Pancreas (tissue), 10 donors: ENCODE measurements at places on chromosomes 6 and 20.

DNA sequence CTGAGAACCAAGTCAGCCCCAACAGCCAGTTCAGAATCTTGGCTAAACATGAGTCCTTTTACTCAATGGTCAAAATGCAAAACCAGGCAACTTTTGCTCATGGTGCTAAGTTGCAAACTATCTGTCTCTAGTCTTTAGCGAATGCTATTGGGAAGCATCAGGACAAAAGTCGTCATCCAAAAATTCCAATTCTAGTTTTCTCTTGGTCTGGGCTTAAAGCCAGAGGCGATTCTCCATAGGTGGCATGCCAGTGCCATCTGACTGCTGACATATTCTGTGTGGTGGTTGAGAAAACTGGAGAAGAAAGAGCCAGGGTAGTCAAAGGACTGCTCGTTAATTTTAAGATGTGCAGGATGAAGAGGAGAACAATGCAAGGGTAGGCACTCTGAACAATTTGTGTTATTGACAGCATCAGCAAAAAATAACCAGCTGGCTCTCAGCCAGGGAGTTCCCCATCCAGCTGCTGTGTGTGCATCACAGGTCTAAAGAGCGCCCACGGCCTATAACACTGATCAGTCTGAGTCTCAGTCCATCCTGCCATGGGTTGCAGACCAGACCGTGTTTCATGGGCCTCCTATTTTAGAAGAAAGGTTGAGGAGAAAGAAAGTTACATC lies 313.6 kb downstream of the ALDH8A1 start:
- DNase-seq: no peak

GRCh38 chr20:2972126-2972525 lies 71.3 kb upstream of the GNRH2 start:
- DNase-seq: no peak

DNA sequence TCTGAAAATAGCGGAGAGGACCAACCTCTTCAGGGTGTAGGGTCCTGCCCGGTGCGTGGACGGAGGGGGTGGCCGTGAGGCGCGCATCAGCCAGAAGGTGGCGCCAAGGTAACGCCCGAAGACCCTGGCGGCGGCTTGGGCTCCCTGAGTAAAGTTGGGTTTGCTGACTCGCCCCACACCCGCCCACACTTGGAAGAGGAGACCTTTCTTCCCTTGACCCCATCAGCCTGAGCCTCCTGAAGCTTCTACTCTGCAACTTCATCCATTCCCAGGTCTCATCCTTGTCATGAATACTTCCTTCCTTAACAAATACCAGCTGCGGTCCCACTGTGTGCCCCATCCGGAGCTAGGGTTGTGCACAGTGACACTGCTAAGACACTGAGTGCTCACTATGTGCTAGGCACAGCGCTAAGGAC lies 14.6 kb downstream of the CD40 start:
- DNase-seq: peak; percentile 71

- no peak for DNase-seq
Observed at GRCh38 chr20:40676491-40677269, 12.4 kb downstream of the MAFB start.

GRCh38 chr6:46781478-46782378 lies 11.5 kb upstream of the MEP1A start:
- peak; percentile 49 for DNase-seq

DNA sequence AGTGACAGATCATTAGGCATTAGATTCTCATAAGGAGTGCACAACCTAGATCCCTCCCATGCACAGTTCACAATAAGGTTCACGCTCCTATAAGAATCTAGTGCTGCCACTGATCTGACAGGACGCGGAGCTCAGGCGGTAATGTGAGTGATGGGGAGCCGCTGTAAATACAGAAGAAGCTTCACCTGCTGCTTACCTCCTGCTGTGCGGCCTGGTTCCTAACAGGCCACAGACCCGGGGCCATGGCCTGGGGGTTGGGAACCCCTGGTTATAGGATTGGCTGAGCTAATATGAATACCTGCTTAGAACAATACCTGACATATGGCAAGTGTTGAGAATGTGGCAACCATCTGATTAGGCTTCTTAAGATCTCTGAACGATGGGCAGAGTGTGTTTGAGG lies 2.4 kb downstream of the PNPLA1 start:
- no peak for DNase-seq

DNA sequence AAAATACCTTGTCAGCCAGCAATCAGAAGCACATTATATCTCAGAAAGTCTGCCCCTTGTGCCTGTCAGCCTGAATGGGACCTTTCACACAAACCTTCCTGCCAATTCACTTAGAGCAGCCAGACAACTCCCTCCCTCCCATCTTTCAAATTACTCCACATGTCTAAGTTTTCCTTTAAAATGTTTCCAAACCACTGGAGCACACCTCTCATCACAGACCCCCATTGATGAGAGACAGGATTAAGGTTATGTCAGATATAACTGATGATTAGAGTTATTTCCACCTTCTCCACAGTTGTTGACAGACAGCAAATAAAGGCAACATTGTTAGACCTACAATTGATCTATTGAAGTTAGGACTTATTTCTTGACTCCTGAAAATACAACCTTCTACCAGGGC lies 408.4 kb downstream of the PLCB1 start:
- DNase-seq: no peak

- no peak for DNase-seq
Observed at GRCh38 chr6:70843328-70843918, 113.4 kb downstream of the B3GAT2 start.

GRCh38 chr6:6816716-6817115 lies 228.2 kb downstream of the LY86 start:
- no peak for DNase-seq

- no peak for DNase-seq
Observed at GRCh38 chr20:20755231-20755630, 42.8 kb upstream of the RALGAPA2 start.

GRCh38 chr6:13648850-13649249 lies 33.7 kb downstream of the NOL7 start:
- DNase-seq: no peak

DNA sequence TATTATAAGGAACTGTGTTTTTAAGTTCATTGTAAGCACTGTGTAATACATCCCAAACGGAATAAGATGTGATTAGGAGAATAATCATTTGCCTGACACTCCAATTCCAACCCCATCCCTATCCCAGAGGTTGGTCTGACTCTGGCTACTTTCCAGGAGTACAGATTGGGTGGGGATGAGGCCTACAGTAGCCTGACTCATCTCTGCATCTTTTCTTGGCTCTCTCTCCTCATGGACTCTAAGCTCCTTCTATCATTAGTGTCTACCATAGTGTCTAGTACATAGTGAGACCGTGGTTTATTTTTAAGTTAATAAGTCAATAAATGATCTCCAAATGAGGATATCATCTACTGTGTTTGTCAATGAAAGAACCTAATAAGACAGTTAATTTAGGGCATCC lies 92.2 kb upstream of the CNKSR3 start:
- no peak for DNase-seq

GRCh38 chr6:98672681-98673475 lies 161.5 kb upstream of the POU3F2 start:
- no peak for DNase-seq

DNA sequence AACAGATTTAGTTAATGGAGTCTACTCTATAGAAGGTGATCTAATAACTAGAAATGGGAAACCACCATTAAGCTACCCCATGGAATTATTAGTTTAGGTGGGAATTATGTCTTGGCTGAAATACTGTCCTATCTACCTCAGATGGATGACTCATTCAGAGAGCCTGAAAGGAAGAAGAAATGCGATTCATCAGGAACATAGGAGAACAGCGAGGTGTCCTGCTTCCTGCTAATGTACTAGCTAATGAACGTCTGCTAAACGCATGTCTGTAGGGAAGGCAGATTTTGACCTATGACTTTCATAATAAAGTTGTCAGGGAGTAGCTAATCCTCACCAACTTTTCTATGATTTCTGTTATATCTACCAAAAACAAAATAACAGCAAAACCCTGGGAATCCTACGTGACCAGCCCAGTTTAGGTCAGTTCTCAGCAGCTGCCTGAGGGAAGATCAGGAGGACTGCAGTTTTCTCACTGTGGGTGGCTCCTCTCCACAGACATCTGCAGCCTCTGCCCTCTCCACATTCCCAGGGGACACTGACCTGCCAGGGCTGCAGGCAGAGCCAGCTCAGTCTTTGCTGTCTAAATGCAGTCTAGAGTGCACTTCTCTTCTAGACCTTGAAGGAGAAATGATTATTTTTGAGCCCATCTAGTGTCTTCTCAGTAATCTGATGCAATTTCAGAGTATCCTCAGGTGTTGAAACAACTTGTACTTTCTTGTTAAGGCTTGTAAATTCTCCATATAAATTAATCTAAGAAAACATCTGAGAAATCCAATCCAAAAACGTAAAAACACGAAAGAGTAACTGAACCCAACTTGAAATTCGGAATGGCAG lies 18.1 kb upstream of the SFT2D1 start:
- no peak for DNase-seq

DNA sequence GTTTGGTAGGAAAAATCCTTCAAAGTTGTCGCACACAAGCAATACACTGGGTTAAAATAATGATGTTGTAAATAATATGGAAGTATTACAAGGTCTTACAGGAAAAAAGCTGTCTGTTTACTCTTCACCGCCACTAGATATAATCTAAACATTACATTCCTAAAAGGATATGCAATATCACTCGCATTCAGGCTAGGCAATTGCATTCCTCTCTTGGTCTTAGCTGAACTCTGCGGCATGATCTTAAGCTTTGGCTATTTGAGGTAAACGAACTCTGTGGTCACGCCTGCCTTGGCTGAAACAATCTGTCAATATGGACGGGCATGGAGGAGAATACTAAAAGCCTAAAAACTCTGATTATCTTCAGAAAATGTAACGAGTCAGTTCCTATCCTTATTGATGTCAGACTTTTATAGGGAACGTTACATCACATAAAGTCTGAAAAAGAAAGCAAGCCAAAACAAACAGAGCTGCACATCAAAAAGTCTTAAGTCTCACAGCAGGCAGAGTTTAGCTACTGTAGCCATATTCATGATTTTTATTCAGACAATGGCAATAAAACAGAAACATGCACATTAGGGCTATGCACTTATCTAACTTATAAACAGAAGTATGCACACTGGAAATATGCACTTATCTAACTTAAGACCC lies 30.8 kb upstream of the FILIP1 start:
- no peak for DNase-seq

DNA sequence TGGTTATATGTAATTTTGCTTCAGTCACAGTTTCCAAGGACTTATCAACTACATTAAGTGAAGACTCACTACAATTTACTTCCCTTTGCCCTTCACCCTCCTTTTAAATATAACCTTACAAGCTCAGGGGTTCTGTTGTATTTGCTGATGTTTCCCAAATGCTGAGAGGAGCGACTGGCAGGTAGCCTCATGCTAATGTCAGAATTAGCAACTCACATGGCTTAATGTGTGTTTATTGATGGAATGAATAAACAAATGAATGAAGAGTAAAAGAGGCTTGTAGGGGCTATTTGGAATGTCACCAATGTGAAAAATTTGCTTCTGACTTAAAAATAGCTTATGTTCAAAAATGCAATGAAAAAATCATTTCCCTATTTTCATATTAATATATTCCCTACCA lies 41.4 kb upstream of the MAP7 start:
- no peak for DNase-seq

DNA sequence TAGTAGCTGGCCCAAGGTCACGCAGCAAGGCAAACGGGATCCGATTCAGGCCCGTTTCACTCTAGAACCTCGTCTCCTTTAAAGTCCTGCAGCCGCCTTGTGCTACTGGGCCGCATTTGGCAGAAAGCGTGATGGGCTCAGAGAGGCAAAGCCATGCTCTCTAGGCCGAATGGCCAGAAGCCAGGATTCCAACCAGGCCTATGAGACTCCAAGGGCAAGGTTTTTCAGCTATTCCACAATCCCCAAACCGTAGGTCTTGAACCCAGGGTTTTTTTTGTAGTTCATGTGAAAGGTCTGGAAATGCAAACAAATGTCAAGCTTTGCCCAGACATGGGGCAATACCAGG lies 174.1 kb downstream of the PREX1 start:
- no peak for DNase-seq

- DNase-seq: peak; percentile 89
Observed at GRCh38 chr20:47493175-47493962, 8.3 kb upstream of the NCOA3 start.

- peak; percentile 18 for DNase-seq
Observed at GRCh38 chr6:138724015-138724414, 49.6 kb upstream of the CCDC28A start.

DNA sequence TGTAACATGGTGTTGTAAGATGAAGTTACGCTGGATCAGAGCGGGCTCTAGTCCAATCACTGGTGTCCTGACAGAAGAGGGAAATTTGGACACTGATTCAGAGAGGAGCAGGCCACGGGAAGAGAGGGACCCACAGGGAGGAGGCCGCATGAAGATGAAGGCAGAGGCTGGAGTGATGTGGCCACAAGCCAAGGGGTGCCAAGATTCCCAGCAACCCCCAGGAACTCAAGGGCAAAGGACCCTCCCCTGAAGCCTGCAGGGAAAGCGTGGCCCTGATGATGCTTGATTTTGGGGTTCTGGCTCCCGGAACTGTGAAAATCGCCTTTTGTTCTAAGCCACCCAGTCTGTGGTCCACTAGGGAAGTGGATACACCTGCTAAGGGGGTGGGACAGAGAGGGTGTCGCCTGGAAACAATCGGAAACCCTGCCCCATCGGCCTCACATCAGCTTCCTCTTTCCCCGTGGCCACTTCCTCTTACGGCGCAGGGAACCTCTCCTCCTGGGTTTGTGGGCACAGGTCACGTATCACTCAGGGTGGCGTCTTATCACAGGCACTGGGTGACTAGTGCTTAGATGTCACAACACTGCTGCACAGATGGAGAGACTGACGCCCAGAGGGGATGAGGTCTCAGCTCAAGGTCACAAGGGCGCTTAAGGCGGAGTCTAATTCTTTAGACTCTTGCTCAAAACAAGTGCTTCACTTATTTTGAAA lies 58.0 kb downstream of the SULF2 start:
- no peak for DNase-seq

DNA sequence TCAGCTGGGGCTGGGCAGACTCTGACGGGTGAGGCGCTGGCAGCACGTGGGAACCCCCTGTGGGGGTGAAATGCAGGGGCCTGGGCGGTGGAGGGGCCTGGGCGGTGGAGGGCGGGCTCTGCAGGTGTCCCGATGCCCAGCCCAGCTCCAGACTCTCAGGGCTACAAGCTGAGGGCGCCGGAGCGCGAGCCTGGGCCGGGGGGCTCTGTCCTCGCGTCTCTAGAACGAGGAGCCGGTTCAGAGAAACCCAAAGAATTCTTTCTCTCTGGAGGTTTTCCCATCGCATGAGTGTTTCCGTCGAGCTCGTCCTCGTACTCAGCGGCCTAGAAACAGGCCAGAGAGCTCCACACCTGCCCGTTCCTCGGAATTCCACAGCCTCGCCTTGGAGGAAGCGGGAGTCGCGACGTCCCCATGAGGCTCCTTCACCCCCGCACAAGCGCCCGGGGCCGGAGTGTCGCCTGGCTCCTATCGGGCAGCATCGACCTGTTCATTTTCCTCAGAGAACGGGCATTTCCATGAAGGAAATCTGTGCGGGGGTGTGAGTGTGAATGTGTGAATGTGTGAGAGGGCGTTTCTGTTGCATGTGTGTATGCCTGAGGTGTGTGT lies 76.9 kb downstream of the SMOC2 start:
- DNase-seq: no peak

- no peak for DNase-seq
Observed at GRCh38 chr20:6671829-6672228, 95.7 kb upstream of the BMP2 start.
